ENCODE measurements at places on chromosomes 11 and 22.

- DNase-seq: no peak
Measured at GRCh38 chr11:128947773-128948172, 5.1 kb upstream of the TP53AIP1 start.

- no peak for DNase-seq
Measured at GRCh38 chr11:74466916-74467885, at the start of gene KCNE3. Gene KCNE3 (minus strand): TSS chr11:74467549. CDS start chr11:74457563, 9,986 bp downstream.

GRCh38 chr11:696955-697491, 1.4 kb downstream of the TMEM80 start:
- no peak for DNase-seq

- DNase-seq: no peak
Measured at GRCh38 chr22:38871360-38872171, 450 bp downstream of the CBX6 start.

- no peak for DNase-seq
Measured at GRCh38 chr11:59523541-59523940, 12.2 kb downstream of the OR4D9 start.

DNA sequence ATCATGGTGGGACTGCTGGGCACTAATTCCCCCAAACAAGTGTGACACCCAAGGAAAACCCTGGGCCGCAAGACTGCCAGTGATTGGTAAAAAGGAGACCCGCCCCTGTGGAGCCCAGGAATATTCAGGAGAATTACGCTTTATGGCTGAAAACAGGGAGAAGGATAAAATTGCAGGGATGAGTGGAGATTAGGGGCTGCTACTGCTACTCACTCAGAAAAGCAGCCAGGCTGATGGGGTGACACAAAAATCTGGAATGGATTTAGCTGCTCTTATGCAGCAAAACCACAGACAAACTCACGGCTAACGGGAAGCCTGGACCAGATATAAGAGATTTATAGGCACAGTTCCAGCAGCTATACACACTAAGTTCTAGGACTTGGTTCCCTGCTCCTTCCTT, 4.4 kb upstream of the FBXO3 start:
- DNase-seq: no peak

DNA sequence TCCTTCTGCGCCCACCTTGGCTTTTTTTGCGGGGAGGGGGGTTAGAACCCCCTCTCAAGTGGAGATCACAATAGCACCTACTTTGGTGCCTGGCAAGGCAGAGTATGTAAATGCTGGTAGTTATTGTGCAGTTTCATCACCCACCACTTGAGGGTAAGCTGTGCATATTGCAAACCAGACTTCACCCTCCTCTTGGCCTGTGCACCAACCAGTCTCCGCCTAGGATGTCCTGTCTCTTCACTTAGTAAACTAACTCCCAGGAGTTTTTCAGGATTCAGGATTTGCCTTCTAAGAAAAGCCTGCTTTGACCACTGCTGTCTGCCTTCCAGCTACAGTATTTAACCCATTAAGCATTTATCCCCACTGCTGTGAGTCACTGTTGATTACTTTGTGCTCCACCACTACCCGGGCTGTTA, 2.0 kb upstream of the UBXN1 start:
- peak; percentile 14 for DNase-seq

DNA sequence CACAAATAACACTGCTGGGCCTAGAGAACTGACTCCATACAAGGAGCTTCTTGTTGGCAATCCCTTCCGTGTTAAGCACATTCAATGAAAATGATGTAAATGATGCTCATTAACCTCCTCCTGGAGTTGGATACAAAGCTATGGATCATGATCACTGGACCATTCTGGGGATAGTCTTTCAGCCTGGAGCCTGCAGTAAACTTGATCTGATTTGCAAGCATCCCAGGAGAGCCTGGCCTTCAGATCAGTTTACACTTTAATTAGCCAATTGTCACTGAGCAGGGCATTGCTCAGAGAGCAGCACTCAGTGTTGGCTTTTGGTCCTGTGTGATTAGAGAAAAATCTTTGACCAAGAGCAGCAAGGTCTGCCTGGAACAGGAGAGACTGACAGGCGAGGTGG, 45.6 kb downstream of the ARFGAP3 start:
- no peak for DNase-seq

DNA sequence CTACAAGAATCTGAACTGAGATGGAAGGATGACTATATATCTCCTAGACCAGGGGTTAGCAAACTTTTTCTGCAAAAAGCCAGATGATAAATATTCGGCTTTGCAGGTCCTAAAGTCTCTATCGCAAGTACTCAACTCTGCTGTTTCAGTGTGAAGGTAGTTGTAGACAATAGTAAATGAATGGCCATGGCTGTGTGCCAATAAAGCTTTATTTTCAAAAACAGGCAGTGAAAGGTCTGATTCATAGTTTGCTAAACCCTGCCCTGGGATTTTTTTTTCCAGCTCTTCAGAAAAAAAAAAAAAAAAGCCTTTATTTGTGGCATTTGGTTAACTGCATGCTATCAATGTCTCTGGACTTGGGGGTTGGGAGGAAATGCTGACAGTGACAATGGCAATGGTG, 37.5 kb downstream of the FAM227A start:
- DNase-seq: no peak

DNA sequence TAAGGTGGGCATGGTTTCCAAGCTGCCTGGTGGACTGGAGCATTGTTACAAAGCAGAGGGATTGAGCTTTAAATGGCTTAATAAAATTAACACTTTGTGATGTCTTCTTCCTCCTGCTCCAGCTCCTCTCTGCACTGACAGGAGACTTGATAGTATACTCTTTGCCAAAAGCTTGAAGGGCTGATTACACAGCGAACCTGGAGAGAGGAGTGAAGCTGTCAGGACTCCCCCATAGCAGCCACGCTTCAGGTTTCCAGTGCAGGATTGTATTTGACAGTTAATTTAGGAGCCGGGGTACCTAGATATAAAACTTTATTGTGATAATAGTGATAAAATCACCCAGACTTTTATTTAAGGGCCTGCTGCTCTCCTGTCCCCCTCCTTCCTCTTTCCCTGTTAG, 50.0 kb downstream of the TRIM44 start:
- DNase-seq: no peak

GRCh38 chr11:62169935-62170334, 20.1 kb upstream of the SCGB1D1 start:
- DNase-seq: no peak

DNA sequence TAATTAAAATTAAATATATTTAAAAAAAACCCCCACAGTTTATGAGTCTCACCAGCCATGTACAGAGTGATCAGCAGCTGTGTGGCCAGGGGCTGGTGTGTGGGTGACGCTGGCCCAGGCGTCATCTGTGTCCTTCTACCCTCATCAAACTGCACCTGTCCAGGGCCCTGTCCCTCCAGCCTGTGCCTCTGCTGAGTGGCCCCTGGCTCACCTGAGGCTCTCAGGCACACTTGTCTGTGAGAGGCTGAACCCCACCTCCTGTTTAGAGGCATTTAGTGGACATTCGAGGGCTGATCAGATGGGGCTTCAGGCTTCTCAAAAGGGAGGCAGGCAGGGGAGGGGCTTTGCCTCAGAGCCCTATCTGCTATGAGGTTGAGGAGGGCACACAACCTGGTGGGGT, 29.9 kb upstream of the SMIM38 start:
- no peak for DNase-seq

Measured in activated T-cell treated with anti-CD3 and anti-CD28 coated beads for 1 hour (primary cell).